ENCODE measurements at places on chromosomes 16 and 17.

DNA sequence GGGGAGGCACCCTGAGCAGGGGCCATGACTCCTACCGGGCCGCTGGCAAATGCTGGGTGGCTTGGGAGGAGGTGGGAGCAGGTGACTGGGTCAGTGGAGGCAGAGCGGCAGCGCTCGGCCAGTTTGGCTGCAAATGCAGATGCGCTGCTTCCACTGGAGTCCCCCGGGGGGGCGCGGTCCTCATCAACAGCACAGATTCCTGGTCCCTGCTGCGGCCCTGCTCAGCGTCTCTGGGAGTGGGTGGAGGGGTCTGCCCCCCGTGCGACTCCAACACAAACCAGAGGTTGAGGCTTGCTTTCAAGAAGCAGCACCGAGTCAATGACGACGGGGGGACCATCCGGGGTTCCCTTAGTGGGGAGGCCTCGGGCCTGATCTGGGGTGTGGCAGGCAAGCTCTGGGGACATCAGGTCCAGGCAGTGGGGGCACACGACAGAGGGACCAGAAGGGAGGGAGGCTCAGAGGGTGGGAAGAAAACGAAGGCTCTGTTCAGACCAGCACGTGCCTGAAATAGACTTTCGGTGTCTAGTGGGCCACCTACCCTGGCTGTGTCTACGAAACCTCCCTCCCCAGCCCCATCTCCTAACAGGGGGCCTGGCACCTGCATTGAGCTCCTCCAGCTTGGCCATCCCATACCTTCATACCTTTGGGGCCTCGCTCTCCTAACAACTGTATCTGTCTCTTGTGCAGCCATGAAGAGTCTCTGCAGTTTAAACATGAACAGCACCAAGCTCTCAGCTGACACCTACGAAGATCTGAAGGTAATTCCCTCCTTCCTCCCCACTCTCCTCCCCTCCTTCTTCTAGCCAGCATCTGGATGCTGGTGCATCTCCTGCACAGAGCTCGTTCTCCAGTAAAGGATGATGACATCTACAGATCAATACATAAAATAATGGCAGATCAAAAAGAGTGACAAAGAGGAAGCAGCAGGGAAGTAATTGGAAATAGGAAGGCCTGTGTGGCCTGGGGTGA lies 72.5 kb upstream of the PLCG2 start:
- DNase-seq, result no peak

DNA sequence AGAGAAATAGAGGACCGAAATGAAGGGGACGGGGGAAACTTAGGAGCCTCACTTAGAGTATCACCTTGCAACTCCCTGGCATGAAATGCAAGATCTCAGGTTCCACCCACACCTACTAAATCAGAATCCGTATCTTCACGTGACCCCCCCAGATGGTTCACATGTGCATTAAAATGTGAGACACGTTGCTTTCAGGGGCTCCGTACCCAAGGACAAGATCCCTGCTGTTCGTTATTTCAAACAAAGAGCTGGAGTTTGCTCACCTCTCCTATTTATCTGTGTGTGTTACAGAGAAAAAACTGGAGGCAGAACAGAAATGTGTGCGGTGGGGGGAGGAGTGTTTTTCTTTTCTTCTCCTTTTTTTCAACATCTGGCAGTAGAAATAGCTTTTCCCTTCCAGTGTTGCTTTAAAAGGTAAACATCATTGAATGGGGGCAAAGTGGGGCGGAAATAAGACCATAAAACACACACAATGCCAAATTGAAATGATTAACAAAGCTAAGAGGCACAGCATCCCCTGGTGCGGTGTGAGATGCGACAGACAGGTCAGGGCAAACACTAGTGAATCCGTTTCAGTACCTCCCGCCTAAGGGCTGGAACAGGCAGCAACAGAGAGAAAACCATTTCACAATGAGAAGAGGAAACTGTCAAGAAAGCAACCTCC lies 145.4 kb downstream of the SOX9 start:
- DNase-seq, result no peak

DNA sequence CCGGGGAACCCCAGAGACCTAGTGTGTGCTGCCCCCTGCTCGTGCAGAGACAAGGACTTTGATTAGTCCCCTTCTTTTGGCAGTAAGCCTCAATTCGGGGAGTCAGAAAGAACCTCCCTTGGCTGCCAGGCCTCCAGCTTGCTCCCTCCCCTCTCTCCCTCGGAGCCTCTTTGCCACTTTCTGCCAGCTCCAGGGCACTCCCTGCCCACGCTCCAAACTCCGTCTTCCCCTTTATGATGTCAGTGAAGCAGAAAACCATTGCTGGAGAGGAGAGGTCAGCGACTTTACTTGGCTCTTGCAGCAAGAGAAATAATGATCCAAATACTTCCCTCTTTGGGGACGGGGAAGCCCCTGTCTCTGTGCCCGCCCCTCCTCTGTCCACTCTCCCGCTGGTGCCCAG lies 28.1 kb downstream of the TTYH2 start:
- no peak for DNase-seq

DNA sequence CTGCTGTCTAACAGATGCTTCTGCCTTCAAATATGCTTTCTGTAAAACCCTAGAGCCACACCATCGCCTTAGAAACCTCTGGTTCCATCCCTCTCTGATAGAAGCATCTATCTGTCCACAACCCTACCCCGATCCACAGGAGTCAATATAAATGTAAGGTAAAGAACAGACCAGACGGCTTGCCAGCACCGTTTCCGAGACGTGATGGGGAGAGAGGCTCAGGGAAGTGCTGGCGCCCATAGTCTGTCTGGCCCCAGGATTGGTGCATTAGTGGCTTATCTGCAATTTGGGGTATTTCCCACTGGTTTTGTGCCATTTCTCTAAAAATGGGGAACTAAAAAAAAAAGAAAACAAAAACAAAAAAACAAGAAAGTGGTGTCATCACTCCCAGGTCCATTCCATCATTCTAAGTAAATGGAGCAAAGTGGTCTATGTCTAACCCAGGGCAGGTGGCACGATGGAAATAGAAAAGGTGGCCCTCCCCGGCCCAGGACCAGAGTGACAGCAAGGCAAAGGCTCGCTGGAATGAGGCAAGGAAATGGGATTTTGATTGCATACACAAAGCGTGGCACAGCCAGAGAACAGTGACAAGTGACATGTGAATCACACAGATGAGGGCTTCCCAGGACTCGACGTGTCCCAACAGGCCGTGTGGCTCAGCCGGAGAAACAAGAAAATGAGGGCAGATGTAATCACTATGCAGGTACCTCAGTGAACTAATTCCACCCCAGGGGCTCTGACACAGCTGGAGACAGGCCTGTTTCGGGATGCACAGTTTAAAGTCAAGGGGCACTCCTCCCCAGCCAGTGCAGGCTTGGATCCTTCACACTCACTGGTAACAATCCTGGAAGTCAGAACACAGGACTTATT lies 125.6 kb downstream of the GAS7 start:
- DNase-seq, result no peak

DNA sequence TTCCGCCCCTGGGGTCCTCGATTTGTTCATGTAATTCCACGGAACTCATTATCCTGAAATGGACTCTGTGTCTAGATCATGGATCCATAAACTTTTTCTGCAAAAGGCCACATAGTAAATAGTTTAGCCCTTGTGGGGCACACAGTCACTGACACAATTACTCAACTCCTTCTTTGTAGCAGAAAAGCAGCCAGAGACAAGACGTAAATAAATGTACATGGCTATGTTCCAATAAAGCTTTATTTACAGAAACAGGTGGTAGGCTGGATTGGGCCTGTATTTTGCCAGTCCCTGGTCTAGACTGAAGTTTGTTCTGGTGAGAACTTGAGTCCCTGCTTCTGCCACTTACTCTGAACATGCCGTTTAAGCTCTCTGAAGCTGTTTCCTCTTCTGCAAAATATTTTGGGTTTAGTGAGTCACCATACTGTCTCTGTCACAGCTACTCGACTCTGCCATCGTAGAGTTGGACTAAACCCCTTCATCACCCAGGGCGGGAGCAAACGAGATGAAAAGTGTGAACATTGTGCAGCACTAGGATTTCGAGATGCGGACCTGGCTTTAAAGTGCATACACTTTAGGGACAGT lies 61.9 kb upstream of the FOXF1 start:
- no peak for DNase-seq

GRCh38 chr17:44010966-44011647 lies 3.7 kb downstream of the TMEM101 start:
- DNase-seq, result no peak

DNA sequence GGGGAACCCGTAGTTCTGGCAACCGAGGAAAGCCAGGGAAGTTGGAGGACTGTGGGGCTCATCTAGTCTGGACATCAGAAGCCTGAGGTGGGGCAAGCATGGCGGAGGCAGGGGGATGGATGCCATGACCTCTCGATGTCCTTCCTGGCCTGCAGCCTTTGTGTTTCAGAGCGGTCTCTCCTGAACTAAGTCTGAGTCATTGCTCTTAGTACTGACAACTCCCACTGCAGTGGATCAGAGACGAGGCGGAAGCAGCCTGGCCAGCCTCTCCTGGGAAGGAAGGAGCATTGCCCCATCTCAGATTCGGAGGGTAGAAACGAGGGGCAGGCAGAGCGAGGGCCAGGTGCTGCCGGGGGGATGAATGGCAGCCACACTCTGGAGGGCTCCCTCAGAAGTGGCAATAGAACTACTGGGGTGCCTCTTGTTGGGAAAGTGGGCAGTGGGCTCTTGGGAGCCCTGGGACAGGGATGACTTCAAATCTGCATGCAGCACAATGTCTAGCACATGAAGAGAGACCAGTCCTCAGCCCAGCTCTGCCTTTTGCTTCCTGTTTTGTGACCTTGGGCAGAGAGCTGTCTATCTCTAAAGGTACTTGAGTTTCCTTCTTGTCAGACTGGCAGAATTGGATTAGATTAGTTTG lies 3.6 kb upstream of the STAC2 start:
- no peak for DNase-seq

- DNase-seq, result no peak
These were observed 13.2 kb downstream of the CMTM3 start for GRCh38 chr16:66617728-66618127.

DNA sequence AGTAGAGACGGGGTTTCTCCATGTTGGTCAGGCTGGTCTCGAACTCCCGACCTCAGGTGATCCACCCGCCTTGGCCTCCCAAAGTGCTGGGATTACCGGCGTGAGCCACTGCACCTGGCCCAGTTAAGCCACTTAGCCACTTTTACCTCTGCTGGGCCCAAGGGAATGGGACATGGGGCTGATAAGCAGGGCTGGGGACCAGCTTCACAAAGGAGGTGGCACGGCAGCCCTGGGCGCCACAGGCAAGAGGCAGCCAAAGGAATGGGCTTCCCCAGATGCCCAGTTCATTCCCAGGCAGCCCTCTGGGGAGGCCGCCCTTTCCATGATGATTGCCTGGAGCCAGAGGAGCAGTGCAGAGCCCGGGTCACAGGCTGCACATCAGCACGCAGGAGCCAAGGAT lies 5.0 kb upstream of the CYB561 start:
- DNase-seq, result no peak

DNA sequence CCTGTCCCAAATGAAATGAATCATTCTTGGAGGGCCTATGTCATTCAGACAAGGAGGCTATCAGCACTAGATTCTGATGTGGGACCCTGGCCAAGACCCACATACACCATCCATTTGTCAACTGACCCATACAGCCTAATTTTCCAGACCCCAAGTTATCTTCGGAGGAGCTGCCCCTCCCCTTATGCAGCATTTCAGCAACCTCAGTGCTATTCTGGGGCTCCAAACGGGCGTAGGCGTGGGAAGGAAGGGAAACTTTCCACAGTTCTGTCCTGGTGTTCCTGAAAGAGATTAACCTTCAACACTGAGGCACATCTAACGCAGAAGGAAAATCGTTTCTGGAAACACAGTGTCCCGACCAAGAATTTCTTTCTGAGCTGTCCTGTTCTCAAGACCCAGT lies 86.7 kb downstream of the MYH11 start:
- no peak for DNase-seq

DNA sequence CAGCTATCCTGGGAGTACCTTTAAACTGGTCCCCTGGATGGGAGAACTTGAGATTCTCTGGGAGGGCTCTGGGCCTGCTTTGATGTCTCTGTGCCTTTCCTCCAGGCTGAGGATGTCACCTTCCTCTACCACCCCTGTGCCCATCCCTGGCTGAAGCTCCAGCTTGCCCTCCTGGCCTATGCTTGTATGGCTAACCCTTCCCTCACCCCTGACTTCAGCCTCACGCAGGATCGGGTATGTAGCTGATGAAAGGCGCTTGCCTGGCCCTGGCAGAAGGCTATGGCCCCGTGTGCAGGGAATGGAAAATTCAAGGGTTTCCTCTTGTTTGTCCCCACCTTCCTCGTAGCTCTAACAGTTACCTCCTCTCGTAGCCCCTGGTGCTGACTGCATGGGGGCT lies 3.0 kb downstream of the TP53I13 start:
- no peak for DNase-seq

DNA sequence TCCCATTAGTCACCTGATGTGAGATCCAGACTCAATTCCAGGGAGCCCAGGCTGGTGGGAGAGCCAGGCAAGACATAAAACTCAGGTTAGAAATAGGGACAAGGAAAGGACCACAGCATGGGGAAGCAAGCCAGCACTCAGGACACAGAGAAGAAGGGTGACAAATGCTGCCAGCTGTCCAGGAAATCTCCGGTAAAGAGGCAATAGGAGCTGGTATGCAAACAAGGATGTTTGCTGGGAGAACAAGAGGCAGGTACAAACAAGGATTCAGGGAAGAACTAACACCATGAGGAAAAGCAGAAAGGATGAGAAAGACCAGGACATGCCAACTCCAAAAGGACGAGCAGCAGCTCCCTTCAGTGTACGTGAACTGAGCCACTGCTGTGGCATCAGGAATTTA lies 10.2 kb upstream of the TXNDC11 start:
- no peak for DNase-seq

- DNase-seq, result no peak
These were observed 50.4 kb downstream of the LITAF start for GRCh38 chr16:11536104-11536866.

DNA sequence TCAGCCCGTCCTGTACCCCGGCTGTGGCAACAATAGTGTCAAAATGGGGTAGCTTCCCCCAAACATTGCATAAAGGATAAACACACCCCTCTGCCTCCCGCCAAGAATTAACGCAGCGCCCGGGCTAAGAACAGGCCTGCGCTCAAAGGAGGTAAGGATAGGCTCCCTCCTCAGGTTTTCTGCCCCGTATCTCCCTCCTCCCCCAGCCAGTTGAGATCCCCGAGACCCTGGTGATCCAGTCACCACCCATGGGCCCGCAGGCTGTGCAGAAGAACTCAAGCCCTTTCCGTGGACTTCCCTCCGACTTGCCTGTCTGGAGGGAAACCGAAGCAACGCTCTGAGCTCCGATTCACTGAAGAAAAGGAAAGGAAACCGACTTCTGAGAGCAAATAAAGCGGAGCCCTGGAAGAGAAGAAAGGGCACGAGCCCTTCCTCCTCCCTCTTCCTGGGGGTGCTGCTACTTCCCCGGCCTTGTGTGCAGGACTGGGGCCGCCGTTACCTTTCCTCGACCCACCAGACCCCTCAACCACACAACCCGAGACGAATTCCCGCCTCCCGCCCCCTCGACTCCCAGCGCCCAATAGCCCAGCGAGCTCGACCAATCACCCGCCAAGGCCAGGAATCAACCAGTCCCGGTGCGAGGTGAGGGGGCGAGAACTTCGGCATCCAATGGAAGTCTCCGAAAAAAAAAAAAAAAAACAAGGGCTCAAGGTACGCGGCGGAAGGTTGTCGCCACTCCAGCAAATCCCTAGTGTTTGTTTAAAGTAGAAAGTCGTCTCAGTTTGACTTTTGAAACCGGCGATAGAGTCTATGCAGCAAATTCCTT lies at the start of gene BRIP1:
TSS of gene BRIP1 (minus strand) at position 554 of the 826 bp plus-strand sequence. CDS start 1,989 bp downstream, outside the sequence.
- DNase-seq, result peak; percentile 71

GRCh38 chr16:80260906-80261311 lies 279.9 kb upstream of the DYNLRB2 start:
- DNase-seq, result no peak

- no peak for DNase-seq
These were observed 18.7 kb downstream of the CES4A start for GRCh38 chr16:67006930-67007658.

- no peak for DNase-seq
These were observed 12.7 kb downstream of the PHLPP2 start for GRCh38 chr16:71711789-71712188.

- DNase-seq, result no peak
These were observed 20.4 kb downstream of the CEP295NL start for GRCh38 chr17:78882540-78883088.
